Caki2 (cell line): ENCODE measurements at places on chromosomes 2 and 18.

DNA sequence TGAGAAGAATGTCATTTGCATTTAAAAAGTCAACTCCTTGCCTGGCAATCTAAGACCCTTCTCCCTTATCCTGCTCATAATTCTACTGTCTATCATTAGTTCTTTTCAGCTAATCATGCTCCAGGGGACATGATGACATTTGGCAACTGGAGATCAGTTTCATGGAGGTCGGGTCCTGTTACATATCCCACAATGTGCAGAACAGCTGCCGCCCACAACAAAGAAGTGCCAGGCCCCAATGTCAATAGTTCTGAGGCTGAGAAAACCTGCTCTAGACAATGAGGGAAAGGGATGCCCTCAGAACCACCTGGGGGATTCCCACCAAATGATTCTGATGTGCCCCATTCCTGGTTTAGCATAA lies 53.4 kb upstream of the IL1RL1 start:
- no peak for DNase-seq

- no peak for DNase-seq
Observed at GRCh38 chr18:23032030-23032582, 99.0 kb downstream of the RBBP8 start.

- DNase-seq, result no peak
Observed at GRCh38 chr2:173983391-173983871, 18.3 kb upstream of the SP3 start.

DNA sequence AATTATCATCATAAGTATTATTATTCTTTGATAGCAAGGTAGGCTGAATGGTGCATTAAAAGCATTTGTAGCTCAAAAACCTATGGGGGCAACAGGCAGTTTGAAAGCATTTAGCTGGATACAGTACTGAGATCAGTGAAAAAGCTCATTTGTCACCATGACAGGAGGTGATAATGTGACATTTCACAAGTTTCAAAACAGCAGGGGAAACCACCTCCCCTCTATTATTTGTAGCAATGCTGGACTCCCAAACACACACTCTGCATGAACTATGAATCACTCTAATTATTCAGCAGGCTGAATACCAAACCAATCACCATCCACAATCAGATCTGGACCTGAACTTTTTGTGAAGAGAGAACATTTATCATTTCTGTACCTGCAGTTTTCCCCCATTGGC lies 63.4 kb downstream of the MYO5B start:
- peak; percentile 34 for DNase-seq

DNA sequence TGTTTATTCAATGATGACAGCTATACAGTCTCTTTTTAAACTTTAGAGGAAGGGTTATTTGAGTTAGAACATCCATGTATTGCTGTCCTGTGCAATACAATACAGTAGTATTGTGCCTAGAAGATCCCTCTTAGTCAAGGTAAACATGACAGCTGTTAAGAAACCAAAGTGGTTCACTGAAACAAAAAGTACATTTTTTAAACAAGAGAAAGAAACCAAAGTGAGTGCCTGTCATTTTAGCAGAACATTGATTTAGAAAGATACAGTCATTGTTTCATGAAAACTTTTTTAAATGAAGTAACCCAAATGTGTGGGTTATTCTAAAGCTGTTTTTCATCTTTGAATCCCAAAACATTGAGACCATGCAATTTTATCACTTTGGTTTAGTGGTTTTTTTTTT lies 15.5 kb downstream of the ITPRID2 start:
- DNase-seq, result no peak

DNA sequence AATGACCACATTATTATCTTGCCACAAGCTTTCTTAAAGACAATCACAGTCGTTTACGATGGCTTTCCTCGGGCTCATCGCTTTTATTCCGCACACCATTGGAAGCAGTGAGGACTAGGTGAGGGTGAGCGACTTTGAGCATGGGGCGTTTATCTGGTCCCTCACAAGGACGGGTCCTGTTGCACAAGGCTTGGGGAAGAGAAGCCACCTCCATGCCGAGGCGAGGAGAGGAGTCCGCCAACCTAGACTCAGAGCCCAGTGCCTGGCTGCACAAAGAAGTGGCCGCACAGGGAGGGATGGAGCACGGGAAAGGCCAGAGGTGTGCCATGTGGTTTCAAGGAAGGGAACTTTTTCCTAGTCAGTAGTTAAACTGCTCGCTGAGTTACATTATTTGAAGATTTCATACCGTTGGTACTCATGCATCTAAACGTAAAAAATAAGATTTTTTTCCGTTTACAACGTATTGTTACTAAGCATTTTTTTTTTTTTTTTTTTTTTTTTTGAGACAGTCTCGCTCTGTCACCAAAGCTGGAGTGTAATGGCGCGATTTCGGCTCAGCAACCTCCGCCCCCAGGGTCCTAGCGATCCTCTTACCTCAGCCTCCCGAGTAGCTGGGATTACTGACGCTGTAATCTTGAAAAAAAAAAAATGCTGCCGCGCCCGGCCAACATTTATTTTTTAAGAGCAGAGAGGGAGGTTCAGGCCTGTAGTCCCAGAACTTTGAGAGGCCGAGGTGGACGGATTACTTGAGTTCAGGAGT lies 849 bp upstream of the CYP27C1 start:
- no peak for DNase-seq

- DNase-seq, result no peak
Observed at GRCh38 chr2:191657977-191658376, 20.0 kb upstream of the NABP1 start.

DNA sequence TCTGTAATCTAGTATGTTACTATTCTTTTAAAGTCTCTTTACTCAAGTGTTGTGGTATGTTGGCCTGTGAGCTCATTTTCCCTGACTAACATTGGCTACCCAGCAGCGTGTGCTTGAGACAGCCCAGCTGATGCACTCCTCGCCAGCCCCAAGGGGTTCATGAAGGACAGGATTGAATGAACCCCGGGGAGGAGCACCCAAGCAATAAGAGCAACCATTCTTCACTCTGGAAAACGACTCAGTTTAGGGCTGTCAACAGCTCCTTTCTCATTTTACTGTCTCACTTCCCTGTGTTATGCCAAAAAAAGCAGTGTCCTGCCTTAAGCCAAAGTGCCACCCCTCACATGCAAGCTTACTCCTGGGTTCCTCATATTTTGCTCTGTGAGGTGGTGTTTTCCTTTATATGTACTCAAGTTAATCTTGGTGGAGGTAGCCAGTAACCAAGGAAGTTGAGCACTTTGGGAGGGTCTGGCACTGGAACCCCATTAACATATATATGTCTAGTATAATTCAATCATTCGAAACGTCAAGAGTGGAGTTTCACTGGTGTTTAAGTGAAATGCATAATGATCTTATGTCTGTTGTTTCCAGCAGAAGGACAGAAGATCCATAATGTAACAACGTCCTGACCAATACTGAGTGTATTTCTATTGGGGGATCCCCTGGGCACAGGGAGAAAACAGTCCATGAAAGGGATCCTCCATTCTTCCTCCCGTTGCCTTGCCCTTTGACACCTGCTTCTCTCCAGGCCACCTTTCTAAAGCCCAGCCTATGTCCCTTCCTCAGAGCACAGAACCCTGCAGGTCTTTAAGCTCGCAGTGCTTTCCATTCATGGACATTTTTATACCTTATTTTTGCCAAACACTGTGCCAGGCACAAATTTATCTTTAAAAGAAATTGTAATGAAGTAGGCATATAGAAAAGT lies 43.2 kb downstream of the ATIC start:
- DNase-seq, result no peak

GRCh38 chr2:105755895-105756294 lies 11.2 kb downstream of the NCK2 start:
- DNase-seq, result no peak

- peak; percentile 3 for DNase-seq
Observed at GRCh38 chr18:54089749-54090459, 134.6 kb downstream of the MBD2 start.

DNA sequence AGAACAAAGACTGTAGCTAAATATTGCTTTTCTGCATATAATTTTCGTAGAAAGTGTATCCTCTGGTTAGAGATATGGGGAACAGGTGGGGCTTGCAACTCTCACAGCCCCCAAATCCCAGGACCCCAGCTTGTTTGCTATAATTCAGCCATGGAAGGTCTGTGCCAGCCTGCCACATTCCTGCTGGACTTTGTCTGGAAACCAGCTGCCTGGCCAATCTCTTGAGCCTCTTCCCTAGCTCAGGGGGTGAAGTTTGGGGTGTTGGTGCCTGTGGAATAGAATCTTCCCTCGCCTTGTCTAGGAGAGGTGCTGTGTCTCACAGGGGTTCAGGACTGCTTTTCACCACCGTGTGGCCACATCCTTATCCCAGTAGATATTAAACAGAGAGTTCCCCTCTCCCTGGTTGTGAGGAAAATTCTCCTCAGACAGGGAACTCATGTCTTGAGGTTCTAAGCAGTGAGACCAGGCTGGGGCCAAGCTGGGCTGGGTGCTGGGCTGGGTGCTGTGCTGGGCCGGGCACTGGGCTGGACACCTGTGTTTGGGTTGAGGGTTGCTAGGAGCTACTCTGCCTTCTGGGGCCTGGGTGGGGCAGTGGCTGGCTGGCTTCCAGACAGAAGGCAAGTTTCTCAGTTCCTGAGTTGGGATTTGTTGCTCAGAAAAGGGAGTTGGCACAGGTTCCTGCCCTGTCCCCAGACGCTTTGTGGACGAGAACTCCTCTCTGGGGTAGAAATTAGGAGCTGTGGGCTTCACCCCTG lies 12.3 kb downstream of the TOGARAM2 start:
- no peak for DNase-seq

GRCh38 chr18:60554967-60555366 lies 182.4 kb upstream of the MC4R start:
- DNase-seq, result no peak

DNA sequence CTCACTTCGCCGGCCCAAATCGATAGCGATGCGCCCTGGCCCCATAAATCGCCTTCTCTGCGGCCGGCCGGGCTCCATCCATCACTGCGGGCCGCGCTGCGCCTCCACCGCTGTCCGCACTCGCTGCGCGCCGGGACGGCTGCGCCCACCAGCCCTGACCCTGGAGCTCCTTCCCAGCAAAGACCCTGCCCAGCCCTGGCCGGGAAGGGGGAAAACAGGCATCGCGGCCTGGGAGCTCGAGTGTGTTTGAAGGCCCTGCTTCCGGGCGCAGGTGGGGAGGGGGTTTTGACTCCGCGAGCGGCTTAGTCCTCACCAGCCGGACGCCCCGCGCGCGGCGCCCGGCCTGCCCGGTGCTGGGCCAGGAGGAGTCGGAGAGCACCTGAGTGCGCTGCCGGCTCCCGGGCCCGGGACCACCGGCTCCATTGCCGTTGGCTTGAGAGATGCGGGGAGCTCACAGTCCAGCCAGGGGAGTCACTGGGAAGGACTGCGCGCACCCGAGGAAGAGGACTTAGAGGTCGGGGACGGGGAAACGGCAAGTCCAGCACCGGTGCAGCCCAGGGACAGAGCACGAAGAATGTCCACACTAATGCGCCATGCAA lies 1.1 kb downstream of the PAX8 start:
- peak; percentile 65 for DNase-seq
